Umbilical cord (tissue), 2 donors: ENCODE measurements at places on chromosomes 7 and 10.

DNA sequence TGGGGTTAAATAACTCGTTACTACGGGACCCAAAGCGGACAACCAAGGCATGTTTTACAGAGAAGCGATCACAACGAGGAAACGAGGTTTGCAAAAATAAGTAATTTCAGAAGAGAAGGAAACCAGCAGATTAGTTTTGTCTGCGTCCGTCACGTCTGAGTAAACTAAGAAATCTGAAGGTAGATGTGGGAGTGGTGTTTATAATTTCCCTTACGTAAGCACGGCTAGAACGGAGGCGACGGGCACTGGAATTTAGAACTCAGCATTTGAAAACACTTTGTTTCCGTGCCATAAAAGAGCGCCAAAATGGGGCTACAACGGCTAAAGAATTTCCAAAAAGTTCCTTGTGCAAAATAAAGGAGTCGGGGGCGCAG is 718 bp upstream of the UMAD1 start:
- DNase-seq, result peak; percentile 36

DNA sequence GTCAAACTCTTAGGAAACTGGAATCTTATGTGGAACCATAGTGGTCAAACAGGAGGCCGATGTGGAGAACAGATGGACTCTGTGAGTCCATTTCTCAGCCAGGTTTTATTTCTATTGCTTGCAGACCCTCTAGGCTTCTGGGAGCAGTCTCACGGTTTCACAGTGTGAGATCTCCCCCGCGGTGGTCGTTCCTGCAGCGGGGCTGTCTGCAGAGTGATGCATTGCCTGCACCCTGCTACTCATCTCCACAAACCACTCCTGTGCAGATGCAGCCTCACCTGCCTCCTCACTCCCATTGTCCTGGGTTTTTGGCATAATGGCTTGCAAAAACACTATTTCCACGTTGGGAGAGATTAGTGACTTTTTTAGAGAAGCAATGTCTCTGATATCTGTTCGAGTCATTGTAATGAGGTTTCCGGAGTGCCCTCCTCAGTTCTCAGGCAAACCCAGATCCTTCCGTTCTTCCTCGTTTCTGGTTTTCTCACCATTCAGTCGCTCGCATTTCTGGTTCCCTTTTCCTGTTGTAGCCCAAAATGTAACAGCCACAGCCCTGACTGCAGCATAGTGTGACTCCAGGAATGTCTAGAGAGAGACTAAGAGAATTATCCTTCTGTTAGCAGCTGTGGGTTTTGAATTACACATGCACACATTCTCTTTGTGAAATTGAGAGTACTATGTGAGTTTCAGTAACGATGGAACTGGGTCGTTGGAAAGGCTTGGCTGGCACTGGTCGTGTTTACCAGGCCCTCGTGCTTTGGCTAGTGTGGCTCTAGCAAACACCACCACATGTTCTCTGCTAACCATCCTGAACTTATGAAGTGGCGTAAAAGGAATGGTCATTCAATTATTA is 30.2 kb downstream of the ACADSB start:
- no peak for DNase-seq

DNA sequence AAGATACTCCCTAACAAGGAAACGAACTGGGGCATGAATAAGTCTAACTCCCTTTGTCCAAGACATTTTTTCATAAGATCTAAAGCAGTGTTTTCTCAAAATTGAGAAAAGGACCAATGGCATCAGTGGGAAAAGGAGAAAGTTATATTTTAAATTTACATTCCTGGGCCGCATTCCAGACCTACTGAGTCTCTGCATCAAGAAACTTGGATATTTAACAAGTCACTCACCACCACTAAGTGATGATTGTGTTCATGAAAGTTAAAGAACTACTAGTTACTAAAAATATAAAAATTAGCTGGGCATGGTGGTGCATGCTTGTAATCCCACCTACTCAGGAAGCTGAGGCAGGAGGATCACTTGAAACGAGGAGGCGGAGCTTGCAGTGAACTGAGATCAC is 149.6 kb upstream of the MEOX2 start:
- no peak for DNase-seq

DNA sequence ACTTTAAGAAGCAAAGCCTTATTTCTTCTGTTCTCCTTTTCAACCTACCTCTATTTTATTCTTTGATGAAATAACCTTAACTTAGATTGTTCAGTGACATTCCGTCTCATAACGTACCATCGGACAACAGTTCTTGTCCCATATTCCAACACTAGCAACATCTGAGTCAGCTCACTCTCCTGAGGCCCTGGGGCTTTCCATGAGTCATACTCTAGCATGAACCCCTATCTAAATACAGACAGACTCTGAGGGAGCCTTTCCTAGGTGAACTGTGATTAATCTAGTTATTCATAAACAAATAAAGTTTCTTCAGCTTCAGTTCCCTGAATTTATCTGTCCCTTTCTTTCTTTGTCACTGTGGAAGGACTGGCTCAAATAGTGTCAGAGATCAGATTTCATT is 168.7 kb upstream of the LYZL1 start:
- peak; percentile 77 for DNase-seq

DNA sequence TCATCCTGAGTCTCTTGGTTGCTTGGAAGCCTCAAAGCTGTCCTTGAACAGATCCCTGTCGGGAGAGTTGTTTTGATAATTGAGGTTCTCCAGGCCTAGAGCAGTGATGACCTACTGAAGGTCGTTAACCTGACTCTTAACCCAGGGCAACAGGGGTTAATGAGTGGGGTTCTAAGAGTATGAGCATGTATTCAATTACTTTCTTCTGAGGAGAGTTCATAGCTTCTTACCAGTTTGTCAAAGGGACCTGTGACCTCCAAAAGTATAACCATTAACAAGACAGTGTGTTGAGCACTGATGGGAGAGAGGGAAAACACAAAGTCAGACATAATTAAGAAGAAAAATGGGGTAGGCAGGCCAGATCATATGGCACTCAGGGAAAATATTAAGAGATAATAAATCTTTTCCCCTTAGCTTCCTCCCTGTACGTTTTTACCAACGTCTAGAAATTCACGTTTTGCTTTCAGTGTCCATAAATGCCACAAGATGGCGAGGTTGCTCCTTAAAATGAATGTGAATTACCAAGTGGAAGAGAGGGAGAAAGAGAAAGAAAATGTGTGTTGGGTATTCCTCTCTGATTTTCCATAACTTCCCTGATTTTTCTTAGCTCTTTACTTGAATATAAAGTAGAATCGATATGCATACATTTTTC is 97.6 kb downstream of the SUGCT start:
- DNase-seq, result peak; percentile 77

- no peak for DNase-seq
Observed at GRCh38 chr7:141943846-141944245, 2.9 kb downstream of the CLEC5A start.

DNA sequence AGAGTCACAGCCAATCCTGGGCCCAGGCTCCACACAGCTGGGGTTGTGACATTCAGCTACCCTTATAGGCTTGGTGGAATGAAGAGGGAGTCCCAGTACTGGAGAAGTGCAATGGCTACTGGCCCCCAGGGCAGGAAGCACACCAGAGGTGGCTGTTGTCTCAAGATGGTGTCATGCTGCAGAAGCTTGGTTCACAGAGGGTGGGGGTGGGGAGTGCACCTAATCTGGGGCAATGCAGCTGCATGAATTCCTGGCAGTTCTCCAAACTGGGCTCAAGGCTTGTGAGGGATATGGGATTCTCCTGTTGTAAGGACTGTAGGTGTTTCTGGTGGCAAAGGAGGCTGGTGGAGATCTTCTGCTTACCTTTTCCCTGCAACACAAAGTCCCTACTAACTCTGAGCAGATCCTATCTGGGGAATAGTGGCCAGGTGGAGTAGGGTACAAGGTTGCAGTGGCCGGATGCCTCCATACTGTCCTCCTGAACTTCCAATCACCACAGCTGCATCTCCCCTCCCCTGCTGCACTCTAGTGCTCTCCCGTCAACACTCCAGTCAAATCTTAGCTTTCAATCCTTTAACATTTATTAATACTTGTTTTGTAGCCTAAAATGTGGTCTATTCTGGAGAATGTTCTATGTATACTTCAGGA is 27.4 kb upstream of the PLA2G12B start:
- DNase-seq, result no peak

DNA sequence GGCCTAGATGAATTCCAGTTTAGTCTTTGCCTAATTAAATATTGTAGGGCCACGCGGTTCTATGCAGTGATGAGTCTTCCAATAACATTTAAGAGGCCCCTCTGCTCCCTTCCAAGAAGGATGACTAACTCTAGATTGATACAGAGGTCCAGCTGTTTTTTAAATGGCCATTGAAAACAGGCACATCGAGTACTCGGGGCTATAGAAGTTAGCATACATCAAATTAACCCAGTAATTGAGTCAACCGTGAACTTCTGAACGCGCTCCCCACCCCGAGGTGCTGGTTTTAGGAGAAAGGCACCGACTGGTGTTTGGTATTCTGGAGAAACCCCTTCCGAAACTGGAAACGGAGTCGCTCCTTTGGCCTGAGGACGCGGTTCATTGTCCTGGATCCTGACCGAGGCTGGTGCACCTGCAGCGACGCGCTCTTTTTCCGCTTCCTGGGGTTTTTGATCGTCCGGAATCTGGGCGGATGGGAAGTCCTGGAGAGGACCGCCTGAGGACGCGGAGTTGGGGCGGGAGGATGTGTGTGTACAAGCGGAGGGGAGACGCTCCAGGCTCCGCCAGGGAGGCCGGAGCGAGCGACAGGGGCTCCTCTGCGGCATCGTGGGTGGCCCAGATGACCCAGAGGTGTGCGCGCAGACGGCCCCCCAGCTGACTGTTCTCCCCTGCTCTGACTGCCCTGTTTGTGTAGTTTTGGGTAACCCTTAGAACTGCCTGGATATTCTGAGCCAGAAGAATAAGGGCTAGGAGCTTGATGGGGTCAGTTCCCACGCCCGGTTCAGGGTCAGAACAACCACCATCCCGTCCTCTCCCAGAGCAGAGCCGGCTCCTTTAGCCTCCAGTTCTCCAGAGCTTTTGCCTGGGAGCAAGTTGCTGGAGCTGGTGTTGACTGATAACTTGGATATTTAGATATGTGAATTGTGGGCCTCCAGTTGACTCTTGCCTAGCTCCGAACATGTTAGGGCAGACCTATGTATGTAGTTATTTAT is 711 bp downstream of the FAM221A start:
- peak; percentile 73 for DNase-seq

- no peak for DNase-seq
Observed at GRCh38 chr10:99742254-99742653, 10.2 kb downstream of the CUTC start.

- no peak for DNase-seq
Observed at GRCh38 chr7:33325754-33326484, 196.6 kb downstream of the BBS9 start.

GRCh38 chr7:135957627-135958026 is 19.5 kb downstream of the MTPN start:
- no peak for DNase-seq

- DNase-seq, result no peak
Observed at GRCh38 chr10:124449170-124450011, 444 bp downstream of the NKX1-2 start.

GRCh38 chr10:95241533-95241932 is 47.5 kb downstream of the ACSM6 start:
- DNase-seq, result no peak

DNA sequence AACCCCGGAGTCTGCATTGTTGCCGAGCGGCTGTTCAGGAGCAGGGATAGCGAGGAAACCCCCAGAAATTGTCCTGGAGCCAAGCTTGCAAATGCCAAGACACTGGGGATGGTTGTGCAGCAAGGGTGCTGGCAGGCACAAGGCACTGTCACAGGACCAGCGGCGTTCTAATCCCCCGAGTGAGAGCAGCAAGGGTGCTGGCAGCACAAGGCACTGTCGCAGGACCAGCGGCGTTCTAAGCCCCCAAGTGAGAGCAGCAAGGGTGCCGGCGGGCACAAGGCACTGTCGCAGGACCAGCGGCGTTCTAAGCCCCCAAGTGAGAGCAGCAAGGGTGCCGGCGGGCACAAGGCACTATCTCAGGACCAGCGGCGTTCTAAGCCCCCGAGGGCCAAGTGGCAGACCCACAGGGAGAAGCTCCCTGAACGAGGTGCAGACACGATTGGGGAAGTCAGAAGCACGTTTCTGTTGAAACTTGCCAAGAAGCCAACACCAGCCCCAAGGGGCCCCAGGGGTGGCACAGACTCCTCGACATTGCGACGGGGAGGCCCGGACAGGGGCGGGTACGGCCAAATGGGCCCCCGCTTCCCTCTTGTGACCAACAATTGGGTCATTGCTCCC is 40.4 kb upstream of the INPP5A start:
- DNase-seq, result no peak

- DNase-seq, result no peak
Observed at GRCh38 chr10:127524908-127525665, 24.0 kb upstream of the NPS start.

DNA sequence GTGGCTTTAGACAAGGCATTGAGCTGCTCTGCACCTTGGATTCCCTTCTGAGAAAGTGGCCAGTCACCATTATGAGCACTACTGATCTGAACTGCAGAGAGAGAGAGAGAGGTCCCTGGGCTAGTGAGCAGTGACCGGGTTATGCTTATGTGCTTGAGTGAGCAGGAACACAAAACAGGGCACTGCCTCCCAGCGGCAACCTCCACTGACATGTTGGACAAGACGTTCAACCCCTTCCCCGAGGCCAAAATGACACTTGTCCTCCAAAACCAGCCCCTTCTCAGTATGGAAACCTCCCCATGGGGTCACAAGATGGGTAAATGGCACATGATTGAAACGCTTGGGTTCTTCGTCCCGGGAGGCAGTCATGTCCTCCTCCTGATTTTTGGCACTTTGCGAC is 339.4 kb upstream of the ZMIZ1 start:
- no peak for DNase-seq

DNA sequence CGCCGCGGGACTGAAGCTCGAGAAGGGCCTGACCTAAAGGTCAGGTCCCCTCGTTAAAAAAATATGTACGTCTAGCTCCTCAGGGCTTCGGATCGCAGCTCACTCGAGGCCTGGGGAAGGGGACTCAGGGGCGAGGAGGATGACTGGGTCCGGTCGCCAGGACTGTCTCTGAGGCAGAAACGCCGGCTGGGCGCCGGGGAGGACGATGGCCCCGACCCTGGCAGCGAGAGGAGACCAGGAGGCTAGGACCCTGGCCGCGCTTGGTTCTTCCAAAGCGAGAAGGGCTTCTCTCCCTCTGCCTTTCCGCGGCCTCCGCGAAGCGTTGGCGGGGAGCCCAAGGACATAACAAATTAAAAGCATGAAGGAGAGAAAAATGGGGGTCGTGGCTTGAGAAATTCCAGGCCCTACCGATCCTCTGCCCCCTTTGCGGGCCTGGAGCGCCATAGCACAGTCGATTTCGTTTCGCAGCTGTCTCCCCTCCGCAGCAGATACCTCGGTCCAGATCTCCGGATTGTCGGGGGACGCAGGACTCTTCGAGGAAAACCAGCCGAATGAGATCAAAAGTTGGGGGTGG is 3.1 kb downstream of the NKX2-3 start:
- DNase-seq, result no peak

- DNase-seq, result no peak
Observed at GRCh38 chr10:88989423-88989822, 1.2 kb upstream of the FAS start.

DNA sequence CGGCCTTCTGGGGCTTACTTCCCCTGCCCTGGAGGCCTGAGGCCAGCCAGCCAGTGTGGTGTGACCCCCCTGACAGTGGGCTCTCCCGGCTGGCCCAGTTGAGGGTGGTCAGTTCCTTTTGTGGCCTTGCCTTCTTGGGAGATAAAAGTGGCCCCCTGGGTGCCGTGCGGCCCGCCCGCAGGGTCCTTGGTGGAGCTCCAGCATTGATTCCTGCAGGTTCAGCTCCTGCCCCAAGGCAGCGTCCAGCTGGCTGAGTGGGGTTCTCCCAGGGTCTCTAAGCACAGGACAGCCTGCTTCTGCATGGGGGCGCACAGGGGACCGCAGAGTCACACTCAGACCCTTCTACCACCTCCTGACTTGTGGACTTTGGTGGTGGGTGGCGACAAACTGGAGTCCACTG is 62.1 kb downstream of the CUX1 start:
- DNase-seq, result no peak

- DNase-seq, result peak; percentile 74
Observed at GRCh38 chr7:32023376-32023775, 46.8 kb downstream of the PDE1C start.
